Fibroblast of the conjunctiva (primary cell): ENCODE measurements at places on chromosomes 3 and 15.

DNA sequence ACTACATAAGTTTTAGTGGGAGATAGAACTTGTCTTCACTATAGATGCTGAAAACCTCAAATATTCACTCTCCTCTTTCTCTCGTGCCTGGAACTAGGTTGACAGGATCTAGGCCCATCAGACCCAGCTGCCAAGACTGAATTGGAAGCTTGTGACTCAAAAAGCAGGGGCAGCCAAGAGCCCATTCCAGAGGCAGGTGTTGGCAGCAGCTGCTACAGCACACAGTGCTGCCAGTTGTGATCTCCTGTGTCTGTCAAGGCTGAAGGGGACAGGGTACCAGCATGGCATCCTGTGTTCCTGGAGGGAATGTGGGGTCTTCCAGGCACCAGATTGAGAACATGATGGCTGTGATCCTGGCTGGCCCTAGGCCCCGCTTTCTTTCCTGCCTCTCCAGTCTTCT, 92.5 kb upstream of the MB21D2 start:
- no peak for DNase-seq

GRCh38 chr3:159453945-159454344, 534.7 kb upstream of the IL12A start:
- no peak for DNase-seq

DNA sequence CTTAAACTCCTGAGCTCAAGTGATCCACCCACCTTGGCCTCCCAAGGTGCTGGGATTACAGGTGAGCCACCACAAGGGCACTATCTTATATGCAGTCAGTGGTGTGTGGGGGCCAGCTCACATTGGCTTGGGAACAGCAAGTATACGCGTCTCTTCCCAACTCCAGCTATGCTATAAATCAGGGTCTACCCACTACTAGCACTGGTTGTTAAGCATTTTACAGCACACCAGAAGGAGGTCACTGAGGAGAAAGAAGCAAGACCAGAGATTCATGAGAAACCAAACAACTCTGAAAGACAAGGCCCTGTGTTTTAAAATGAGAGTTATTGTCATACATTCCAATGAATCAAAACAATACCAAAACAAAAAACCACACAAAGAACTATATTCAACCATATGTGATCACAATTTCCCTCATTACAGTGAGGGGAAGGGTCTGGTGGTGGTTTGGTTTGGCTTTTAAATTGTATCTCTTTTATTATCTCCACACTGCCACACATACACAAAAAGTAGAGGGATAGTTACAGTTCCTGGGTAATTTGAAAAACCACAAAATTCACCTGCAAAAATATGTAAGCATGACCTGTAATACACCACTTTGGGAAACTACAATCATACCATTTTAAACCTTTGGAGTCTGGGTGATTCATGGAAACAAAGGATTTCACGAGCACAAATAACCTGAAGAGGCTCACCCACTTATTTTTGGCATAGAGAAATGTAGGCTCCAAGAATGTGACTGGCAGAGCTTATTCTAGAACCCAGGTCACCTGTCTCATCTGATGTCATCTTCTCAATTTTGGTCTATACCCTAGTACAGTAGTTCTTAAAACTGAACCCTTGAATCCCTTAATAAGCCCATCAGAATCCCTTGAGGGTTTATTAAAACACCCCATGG, 5.2 kb downstream of the MAGI1 start:
- no peak for DNase-seq

DNA sequence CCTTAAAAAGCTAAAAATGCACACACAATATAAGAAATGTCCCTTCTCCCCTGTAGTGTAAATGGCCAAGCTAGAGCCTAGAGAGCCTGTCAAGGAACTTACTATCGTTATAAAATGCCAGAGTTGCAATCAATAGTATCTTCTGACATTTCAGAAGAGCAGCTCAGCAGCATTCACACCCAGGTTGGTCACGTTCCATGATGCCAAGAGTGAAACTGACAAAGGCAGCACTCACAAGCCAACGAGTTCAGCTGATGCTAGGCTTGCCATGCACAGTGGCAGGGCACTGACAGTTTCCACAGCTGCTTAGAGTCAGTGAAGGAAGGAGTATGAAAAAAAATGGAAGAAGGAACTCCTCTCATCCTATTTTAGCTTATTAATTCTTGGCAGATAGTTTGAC, 331.4 kb upstream of the CCDC54 start:
- DNase-seq = no peak

DNA sequence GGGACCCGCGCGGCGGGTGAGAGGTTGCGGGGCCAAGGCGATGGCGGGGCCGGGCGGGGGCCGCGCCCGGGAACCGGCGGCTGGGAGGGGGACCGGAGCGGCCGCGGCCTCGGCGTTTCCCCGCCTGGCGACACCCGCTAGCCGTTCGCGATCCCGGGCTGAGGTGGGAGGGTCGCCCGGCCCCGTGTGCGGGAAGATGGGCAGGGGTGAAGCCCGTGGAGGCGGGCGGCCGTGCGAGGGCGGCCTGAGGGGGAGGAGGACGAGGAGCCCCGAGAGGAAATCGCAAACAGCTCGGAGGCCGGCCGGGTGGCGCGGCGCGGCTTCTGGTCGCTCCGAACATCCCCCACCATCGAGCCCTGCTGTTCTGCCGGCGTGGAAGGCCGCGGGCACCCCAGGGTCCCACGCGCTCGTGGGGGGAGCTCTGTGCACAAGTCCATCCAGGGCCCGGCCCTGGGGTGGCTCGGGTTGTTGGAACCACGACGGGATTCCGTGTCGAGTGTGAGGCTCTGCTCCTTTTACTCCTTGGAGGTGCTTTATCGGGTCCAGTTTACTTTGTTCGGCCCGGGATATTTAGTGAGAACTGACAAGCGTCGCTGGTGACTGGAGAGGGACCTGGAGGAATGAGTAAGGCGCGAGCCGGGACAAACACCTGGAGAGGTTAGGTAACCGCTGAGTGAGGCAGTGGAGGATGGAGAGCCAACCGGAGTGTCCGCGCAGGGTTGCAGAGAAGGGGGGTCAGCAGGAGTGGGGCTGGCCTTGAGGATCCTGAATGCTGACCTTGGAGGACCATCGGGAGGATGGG, 728 bp downstream of the CRTC3 start:
- DNase-seq = no peak
